SJSA1 (cell line): ENCODE measurements at places on chromosomes 2 and 18.

GRCh38 chr2:107195631-107196030, 309.7 kb upstream of the ST6GAL2 start:
- no peak for DNase-seq

DNA sequence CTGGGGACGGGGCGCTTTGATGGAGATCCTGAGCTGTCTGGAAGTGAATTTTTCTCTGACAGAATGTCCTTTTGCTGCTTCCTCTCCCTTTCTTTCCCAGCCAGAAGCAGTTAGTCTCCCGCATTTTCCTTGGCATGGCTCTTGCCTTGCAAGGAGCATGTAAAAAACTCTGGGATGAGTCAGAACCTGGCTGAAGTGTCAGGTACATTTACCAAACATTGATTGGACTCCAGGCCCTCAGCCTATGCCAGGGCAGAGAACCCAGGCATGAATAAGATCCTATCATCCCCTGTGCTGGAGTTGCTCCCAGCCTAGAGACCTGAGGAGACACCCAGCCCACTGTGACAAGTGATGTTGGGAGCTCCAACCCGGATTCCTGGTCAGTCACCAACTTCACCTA, 21.6 kb downstream of the STON1 start:
- DNase-seq: no peak

GRCh38 chr2:188523919-188524318, 232.2 kb downstream of the GULP1 start:
- no peak for DNase-seq

GRCh38 chr2:96769814-96770213, 9.1 kb downstream of the CNNM4 start:
- no peak for DNase-seq

DNA sequence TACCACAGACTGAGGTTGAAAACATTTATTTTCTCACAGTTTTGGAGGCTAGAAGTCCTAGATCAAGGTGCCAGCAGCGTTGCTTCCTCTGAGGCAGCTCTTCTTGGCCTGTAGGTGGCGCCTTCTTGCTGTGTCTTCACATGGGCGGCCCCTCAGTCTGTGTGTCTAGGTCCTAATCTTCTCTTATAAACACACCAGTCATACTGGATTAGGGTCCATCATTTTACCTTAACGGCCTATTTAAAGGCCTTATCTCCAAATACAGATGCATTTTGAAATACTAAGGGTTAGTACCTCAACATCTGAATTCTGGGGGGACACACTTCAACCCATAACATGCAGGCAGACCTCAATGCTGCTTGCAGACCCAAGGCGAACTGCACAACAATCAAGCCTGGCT, 4.4 kb upstream of the RMC1 start:
- peak; percentile 55 for DNase-seq

DNA sequence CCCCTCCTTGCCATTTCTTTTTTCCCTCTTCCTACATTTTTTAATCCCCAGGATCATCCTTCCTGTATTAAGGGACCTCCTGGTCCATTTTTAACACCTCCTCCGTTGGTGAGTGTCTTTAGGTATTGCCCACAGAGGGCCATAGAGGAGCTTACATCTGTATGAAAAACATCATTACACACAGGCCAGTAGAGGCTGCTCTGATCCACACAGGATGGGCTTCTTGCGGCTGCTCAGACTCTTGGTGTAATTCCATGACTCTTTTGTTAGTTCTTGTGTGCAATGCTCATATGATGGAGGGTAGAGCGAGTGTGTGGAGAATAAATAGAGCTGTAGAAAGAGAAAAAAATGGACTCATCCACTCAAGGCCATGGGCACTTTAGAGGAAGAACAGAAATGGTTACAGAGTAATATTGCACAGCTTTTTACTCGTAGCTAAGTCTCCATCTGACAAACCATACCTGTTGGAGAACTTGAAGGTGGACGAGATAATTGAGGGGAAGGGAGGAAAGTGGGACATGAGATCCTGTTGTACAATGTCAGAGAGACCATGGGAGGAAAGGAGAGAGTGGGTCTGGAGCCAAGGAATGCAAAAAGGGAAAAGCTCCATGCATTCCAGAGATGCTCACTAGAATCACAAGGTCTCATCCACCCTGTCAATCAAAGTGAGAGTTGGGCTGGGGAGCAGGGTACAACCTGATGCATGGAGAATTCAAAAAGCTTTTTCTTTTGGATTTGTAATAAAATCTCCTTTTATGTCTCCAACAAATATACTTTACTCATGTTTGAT, 129.7 kb upstream of the TNP1 start:
- DNase-seq: no peak

- DNase-seq: no peak
Observed at GRCh38 chr2:118607641-118608040, 239.8 kb downstream of the EN1 start.

- DNase-seq: no peak
Observed at GRCh38 chr2:176111846-176112374, 4.7 kb upstream of the HOXD10 start.

- DNase-seq: no peak
Observed at GRCh38 chr2:134104754-134105153, 149.1 kb upstream of the MGAT5 start.

DNA sequence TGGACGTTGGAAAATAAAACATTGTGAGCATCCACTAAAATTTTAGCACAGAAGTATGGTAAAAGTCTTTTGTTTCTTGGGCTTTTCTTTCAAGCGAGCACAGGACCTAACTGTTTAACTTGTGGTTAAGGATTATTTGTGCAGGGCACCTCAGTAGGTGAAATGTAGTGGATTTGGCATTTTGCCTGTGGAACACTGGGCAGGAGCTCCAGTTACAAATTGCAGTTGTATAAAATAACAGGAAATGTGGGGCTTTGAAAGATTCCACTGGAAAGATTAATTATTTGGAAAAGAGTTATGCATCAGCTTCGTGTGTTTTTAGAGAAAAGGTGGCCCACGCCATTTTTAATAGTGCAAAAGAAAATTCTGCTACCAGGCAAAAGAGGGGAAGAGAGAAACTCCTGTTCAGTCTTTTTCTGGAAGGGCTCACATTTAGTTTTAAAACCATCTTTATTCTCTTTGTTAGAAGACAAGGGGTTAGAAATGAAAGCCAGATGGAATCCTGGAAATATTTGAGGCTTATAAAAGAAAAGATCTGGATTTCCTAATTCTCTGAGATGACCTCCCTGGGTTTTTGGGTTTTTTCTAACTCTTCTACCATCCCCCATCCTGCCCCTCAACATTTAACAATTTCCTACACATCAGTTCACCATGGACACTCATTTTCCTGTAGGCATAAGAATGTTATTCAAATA, 144.3 kb upstream of the SERTAD2 start:
- DNase-seq: peak; percentile 56

DNA sequence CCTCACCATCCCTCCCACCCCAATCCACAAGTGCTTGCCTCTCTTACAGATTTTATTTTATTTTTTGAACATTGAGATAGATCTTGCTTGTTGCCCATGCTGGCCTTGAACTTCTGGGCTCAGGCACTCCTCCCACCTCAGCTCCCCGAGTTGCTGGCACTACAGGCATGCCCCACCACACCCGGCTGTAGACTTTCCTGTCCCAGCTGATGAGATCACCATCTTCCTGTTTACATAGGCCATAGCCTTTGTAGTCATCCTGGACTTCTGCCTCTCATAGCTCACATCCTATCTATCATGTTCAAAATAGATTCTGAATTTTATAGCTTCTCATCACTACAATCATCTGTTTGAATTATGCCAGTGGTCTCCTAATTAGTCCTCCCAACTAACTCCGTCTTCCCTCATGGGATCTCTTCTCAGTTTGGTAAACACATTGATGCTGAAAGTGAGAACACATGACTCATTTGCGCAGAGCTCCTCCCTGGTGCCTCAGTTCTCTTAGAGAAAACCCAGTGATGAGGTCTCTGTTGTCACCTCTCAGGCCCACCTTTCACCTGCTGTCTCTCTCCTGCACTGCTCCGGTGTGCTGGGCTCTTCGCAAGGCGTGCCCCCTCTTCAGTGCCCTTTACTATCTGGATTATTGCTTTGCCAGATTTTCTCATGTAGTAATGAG, 243.0 kb downstream of the ZNF407 start:
- peak; percentile 66 for DNase-seq

DNA sequence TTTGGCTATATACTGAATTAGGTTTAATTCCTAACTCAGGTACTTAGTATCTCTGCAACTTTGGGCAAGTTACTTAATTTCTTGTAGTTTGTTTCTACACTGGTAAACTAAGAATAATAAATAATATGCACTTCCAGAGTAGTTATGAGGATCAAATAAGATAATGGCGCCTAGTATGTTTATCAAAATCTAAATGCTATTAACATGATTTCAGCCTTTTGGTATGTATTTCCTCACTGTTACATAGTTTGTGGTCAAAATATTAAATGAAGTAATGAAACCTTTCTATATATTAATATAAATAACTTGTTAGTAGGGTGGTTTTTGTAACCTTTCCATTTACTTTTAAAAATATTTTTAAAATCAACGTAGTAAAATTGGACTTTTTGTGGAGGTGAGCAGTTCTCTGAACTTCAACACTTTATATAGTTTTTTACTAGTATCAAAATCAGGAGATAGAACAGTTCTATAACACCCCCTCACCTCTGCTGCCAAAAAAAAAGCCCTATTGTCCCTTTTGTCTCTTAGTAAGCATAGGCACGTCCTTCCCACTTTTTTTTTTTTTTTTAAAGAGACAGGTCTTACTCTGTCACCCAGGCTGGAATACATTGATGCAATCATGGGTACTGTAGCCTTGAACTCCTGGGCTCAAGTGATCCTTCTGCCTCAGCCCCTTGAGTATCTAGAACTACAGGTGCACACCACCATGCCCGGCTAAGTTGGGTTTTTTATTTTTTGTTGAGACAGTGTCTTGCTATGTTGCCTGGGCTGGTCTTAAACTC, 44.8 kb downstream of the RAB3GAP1 start:
- DNase-seq: no peak

DNA sequence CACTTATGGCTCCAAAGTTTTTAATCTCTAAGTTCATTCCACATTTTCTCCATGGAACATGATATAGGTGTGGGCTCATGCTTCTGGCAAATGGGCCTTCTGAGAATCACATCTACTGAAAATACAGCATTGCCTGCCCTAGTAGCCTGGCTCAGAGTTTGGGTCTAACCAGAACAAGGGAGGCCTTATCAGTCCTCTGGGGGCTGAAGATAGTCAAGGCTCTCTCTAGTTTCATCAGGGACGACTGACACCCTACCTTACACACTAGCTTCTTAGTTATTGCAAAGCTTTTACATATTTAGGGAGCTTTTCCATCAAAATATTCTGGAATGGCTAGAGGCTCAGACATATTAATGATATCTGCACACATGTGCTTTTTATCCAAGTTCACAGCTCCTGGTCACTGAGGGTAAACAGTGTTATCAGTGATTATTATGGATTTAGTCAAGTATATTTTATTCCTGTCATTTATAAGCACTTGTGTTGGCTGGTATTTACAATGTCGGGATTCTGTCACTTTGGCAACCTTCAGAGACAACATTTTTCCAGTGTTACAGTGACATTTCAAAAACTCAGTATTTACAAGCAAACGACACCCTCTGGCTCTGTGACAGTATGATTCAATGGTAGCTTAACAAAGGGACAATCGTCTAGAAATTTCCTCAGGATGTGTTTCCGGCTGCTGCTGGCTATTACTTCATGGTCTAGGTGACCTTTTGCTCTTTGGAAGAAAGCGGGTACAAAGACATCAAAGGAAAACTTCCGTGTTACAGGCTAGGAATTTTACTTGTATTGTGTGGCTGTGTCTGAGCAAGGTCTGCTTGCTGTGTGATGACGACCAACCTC, 200.6 kb downstream of the TCF4 start:
- DNase-seq: no peak

GRCh38 chr2:169520896-169521295, 11.4 kb downstream of the KLHL41 start:
- no peak for DNase-seq
